ENCODE measurements at places on chromosomes 5 and 9. TPM values are rescaled to one million over a fixed set of nuclear protein-coding genes. Genes with fewer than 3 reads are reported as not detected.

GRCh38 chr5:93566091-93566490 is 14.9 kb downstream of the NR2F1-AS1 start:
- DNase-seq = no peak

- no peak for DNase-seq
Measured at GRCh38 chr5:140166911-140167310, 8.1 kb upstream of the CYSTM1 start.

DNA sequence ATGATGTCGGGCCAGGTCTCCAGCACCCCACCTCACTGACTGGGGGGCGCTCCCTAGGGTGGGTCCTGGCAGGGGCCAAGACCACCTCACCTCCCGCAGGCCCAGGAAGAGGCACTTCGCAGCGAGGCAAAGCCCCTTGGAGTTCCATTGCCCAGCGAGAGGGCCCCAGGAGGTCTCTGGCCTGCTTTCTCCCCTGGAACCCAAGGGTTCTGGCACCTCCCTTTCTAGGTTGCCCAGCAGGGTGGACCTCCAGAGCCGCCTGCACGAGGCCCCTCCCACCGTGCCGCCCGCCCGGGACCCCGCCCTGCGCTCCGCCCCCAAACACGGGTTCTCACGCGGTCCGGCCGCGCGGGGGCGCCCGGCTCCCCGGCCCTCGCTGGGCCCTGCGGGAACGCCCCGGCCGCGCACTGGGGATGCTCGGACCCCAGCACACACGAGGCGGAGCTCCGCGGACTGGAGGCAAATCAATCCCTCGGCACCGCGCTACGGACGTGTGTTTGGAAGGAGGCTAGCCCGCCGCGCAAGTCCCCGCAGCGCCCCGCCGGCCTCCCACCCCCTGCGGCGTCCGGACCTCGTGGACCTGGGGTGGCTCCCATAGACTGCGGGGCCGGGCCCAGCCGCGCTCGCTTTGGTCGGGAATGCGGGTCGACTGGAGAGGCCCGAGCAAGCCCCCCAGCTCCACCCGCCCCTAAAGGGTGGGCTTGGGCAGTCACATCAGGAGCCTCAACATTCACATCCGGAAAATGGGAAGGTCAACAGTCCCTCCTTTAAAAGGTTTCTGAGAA is 99.5 kb upstream of the LMX1B start:
- no peak for DNase-seq

DNA sequence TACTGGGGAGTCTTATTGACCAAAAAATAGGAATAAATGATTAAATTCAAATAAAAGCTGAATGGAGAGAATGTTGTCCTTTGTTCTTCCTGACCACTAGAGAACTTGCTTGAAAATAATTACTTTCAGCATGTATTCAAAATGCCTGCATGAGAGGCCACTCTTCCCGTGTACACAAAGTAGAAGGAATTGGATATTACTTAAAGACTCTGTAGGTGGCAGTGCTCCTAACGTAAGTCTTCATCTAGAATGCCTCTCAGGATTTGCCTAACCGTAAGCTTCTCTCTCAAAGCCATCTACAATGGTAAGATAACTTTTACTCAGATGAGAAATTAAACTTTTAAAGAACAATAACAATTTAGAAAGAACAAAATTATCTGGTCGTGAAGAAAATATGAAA is 620.0 kb upstream of the CCNG1 start:
- DNase-seq = no peak

- no peak for DNase-seq
Measured at GRCh38 chr9:84573083-84573482, 96.4 kb upstream of the NTRK2 start.

DNA sequence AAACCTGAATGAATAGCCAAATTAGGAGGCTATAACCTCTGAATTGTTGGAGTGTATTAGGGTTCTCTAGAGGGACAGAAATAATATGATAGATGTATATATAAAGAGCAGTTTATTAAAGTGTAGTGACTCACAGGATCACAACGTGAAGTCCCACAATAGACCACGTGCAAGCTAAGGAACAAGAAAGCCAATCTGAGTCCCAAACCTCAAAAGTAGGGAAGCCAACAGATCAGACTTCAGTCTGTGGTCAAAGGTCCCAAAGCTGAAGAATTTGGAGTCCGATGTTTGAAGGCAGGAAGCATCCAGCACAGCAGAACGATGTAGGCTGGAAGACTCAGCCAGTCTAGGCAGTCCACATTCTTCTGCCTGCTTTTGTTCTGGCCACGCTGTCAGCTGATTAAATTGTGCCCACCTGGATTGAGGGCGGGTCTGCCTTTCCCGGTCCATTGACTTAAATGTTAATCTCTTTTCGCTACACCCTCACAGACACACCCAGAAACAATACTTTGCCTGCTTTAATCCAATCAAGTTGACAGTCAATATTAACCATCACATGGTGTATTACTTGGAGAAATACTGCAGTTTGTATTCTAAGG is 550.6 kb downstream of the CDH10 start:
- DNase-seq = no peak

DNA sequence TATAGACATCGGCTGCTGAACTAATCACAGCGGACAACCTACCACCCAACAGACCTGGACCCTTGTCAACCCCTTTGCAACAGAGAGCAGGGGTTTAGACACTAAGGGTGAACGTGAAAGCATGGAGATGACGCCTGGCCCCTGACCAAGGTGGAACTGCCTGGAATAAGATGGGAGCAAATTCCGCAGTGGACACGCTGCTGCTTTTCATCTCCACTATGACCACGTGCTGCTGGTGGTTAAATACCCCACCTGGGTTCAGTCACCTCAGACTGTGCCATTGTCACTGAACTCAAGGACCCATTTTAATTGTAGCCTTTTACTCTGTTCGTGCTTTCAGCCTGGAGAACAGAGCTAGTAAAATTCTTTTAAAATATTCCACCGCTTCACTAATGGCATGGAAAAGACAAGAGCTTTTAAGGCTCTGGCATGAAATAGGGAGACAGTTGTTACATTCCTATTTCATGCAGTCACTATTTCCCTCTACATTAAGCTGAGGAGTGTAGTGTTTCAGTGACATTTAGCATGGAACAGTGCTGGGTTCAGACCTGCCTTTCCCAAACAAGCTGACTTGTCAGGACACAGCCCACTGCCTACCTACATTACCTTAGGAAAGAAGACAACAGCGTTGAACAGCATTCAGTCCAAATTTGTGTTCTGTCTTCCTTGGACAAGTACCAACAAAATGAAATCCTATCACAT is 96.8 kb downstream of the ANKRD18B start:
- peak; percentile 74 for DNase-seq

- no peak for DNase-seq
Measured at GRCh38 chr5:100901821-100902341, 1.2 kb downstream of the ST8SIA4 start.

DNA sequence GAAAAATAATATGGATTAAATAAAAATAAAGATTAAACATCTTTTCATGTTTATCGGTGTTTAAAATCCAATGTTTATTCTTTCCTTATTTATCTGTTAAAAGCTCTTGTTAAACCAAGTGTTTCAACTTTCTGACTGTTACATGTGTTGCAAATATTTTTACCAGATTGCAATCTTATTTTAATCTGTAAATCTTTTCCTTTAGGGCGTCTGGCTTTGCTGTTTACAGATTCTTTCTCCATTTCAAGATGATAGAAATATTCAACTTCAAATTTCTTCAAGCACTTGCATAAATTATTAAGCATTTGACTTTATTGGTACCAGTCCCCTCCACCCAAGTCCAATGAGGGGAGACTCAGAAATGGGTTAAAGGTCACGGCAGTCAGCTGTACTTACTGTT is 16.9 kb upstream of the ABCA1 start:
- DNase-seq = peak; percentile 47

GRCh38 chr5:155049569-155050383 is 36.2 kb downstream of the KIF4B start:
- DNase-seq = no peak

GRCh38 chr9:6132650-6133049 is 83.0 kb upstream of the IL33 start:
- DNase-seq = no peak

DNA sequence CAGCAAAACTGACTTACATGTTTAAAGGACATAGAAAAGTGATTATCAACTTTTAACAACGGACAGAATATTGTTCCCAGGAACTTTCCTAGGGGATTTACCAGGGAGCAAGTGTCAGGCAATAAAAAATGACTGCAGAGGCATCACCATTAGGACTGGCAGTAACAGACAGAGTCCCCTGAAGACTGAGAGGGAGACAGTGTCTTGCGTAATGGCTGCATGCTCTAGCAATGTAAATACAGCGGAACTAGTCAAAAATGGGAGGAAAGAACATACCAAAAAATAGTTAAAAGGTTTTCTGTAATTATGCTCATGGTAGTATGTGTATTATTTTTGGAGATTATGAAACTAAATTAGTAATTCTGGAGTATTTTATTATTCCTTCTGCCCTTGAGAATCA is 181.8 kb downstream of the CRB2 start:
- DNase-seq = no peak

DNA sequence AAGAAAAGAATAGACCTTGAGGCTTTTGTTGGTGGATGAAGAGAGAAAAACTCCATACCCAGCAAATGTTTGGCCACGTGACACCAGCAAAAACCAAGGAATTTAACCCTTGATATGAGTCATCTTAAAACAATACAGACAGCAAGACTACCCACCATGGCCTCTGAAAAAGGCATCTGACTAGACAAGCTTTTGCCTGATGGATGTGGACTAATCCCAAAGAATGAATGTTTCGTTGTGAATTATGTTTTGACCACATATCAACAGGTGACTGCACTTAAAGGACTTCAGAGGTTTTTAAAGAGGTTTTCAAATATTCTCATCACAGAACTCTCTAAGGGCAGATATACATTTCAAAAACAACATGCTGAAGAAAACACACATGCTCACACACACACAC is 33.0 kb upstream of the SLC1A3 start:
- DNase-seq = no peak

GRCh38 chr5:117246424-117246823 is 671.8 kb upstream of the SEMA6A start:
- DNase-seq = no peak

GRCh38 chr9:87599901-87600610 is 102.4 kb downstream of the DAPK1 start:
- DNase-seq = peak; percentile 34

The SLC27A6 gene
- 0.10 TPM for polyA plus RNA-seq

The PCDHGB1 gene
- 2.2 TPM for polyA plus RNA-seq

The TOPORS gene
- 12.4 TPM for polyA plus RNA-seq

The BTNL3 gene
- not detected for polyA plus RNA-seq

The CKMT2 gene
- 0.10 TPM for polyA plus RNA-seq

The ANKRD31 gene
- 0.07 TPM for polyA plus RNA-seq

The GZMA gene
- not detected for polyA plus RNA-seq

Data from BJ (cell line).